ENCODE measurements at places on chromosomes 7 and 10.

- no peak for DNase-seq
Measured at GRCh38 chr7:70577078-70577477, 554.9 kb upstream of the GALNT17 start.

GRCh38 chr7:158824028-158824427 is 5.3 kb downstream of the ESYT2 start:
- no peak for DNase-seq

DNA sequence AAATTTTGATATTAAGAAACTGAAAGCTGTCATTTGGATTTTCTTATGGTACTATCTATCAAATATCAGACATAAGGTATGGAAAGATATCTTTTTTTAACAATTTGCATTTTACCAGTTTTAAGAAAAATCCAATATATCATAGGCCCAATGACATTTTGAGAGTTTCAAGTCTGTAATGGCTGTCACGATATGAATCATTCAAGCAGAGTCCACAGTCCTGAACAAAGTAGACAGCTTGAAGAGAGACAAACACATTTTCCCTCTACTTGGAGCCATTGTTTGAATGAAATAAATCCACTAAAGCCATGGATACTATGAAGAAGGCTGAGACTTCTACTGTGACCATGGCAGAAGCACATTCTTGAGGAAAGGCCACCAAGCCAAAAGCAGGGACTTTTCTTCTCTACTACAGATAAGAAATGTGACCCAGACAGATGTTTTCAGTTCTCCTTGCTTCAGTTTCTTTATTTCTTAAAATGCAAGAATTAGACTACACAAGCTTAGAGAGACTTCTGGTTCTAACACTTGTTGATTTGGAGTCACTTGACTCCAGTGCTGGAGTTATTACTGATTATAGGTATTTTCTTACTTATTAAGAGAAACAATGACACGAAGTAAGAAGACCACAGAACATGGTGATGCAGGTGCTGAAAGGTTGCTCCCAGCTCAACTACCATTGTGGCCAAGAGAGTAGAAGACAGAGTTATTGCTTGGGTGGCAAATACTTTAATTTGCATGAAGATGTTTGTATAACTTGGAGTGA is 429.1 kb downstream of the KIF20B start:
- DNase-seq = no peak

DNA sequence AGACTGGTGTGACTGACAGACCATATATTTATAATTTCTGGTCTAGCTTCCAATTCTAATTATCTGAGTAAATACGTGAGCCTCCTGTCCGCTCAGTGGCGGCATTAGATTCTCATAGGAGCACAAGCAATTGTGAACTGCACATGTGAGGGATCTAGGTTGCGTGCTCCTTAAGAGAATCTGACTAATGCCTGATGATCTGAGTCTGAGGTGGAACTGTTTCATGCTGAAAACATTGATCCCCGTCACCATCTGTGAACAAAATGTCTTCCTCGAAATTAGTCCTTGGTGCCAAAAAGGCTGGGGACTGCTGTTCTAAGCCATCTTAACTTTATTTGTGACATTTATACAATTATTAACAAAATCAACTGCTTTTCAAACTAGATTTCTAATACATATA is 164.7 kb upstream of the MEOX2 start:
- no peak for DNase-seq

DNA sequence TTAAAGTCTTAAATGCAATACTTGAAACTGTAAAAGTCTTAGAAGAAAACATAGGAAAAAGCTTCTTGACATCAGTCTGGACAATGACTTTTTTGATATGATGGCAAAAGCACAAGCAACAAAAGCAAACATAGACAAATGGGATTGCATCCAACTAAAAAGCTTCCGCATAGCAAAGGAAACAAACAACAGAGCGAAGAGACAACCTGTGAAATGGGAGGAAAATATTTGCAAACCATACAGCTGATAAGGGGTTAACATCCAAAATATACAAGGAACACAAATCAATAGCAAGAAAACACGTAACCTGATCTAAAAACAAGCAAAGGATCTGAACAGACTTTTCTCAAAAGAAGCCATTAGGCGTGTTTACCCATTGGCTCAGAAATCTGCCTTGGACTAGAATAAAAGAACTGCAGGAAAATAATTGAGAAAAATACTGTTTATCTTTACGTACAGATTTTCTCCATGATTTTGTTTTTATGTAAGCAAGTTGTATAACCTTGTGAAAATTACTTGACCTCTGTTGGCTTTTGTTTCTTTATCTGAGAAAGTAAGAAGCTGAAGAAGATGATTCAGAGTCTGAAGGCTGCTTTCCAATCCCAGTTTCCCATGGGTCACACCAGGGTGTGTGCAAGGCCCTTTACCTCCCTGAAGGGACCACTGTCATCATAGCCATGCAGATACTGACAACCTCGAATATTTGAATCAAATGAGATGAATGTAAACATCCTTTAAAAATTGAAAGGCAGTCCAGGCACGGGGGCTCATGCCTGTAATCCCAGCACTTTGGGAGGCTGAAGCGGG is 99.1 kb upstream of the LANCL2 start:
- no peak for DNase-seq

DNA sequence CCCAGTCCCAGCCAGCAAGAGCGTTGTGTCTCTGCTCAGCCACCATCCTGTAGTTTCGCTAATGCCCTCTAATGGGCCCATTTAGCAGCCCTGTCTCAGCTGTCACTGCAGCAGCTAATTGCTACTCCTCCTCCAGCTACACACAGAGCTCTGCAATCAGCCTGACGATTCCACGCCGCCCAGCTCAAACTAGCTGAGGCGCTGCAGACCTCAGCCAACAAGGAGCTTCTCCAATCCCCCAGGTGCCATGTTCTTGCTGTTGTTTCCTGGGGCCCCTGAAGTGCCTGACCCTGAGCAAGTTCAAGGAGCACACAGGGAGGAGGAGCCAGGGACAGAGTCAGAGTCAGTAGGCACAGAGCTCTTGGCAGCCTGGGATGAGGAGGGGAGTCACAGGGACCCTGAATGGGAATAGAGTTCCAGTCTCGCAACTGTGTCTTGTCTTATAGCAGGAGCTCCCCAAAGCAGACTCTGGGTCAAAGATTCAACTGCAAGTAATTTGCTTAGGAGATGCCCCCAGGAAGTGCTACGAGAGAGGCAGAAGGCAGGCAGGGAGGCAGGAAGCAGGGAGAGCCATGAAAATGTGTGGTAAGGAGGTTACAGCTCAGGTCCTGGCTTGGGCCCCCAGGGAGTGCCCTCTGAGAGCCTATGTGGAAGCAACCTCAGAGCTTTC is 135.8 kb upstream of the UNC5B start:
- no peak for DNase-seq

DNA sequence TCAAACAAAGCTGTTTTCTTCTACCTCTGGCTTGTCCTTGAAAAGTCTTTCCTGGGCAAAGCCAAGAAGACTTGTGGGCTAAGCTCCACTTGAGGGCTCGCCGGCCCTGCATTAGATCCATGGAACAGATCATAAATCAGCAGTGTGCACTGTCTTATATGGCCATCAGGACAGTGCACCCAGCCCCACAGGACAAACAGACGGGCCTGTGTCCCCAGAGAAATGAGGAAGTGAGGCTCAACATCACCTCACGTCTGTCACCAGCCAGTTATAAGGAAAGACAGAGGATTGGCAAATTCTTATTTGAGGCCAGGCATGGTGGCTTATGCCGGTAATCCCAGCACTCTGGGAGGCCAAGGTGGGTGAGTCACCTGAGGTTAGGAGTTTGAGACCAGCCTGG is 12.3 kb upstream of the IFT22 start:
- no peak for DNase-seq

- peak; percentile 57 for DNase-seq
Measured at GRCh38 chr7:122887198-122887597, 938 bp upstream of the CADPS2 start.

DNA sequence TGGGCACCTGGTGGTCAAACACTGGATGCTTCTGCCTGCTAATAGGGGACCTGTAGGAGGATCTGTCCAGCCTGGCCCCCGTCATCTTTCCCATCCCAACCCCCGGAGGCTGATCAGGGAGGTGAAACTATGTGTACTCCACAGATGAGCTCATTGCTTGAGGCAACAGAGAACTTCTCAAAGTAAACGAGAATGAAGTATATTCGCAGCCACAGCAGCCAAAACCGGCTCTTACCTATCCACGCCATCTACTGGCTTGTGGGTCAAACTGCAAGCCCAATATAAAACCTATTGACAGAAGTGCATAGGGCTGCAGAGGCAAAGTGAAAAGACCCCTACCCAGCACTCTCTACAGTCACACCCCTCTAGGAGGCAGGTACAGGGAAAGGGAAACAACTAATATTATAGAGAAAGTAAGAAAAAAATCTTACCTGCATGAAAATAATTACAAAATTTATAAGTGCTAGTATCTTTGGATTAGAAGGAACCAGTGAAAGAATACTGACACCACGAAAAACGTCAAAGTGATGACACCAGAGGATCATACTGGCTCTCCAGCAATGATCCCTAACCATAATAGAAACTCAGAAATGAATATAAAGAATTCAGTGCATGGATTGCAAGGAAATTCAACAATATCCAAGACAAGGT is 973.5 kb downstream of the ANKRD7 start:
- DNase-seq = peak; percentile 11

GRCh38 chr7:124379296-124379695 is 346.4 kb upstream of the TMEM229A start:
- no peak for DNase-seq

DNA sequence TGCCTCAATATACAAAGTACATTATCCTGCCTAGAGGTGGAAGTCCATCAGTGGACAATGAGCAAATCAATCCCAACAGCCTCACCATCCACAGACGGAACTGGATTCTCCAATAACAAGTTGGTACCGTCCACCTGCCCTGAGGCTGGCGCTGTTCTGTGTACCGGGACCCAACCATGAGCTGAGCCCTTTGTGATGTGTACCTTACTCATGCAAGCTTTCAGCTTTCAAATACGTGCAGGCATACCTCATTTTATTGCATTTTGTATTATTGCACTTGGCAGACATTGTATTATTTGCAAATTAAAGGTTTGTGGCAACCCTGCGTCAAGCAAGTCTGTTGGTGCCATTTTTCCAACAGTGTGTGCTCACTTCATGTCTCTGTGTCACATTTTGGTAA is 476.0 kb upstream of the MKI67 start:
- DNase-seq = no peak

GRCh38 chr10:73756183-73756582 is 12.0 kb downstream of the SEC24C start:
- no peak for DNase-seq

- DNase-seq = no peak
Measured at GRCh38 chr10:119355930-119356329, 148.6 kb downstream of the GRK5 start.

DNA sequence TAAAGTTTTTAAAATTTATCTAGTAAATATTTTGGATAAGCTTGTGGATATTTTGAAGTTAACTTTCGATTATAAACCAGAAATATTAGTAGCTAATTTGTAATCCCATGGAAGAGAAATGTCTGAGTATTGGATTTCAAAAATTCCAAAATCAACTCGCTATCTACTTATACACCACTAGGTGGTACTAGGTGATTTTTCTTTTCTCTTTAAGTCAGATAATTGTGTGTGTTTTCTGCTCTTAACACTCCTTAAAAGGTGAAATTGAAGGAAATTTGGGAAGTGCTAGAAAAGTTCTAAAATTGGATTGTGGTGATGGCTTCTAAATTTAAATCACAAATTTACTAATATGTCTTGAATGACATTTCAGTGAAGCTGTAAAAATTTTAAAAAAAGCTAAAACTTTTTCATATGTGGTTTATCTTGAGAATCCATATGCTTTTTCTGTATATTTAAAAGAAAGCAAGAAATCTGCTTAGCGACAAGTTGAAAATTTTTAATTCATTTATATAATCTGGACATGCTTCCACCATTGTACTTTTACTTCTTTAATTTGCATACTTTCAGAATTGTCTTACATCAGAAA is 90.2 kb downstream of the IPMK start:
- peak; percentile 19 for DNase-seq

DNA sequence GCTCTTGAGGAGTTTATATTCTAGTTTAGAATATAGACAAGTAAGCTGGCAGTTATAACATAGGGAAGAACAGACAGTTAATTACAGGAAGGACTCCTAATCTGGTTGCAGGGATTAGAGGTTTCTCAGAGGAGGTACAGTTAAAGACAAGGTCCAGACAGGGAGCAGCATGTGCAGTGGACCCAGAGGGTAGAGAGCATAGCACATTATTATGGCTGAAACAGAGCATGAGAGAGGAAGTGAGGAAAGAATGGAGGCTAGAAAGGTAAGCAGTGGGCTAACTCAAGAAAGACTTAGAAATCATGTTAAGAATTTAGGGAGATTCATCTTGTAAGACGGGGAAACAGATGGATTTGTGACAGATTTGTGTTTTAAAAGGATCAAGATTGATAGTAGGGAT is 9.7 kb downstream of the MIOS start:
- DNase-seq = no peak

Measured in globus pallidus (tissue), 1 donor.